T follicular helper cell (primary cell): ENCODE measurements at places on chromosomes 2 and 18.

DNA sequence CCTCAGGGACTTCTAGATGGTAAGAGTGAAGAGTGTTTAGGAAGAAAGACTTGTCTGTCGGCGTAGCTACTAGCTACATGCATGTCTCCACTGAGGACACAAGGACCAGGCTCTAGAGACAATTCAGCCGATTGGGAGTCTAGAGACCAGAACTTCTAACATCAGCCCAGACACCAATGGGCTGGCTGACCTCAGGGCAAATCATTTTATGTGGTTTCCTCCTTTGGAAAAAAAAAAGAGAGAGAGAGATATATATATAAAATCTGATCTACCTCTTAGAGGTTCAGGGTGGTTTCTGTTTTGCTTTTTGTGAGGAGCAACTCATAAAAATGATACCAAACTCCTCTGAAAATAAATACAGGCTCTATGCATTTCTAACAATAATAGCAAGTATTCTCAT, 212.8 kb downstream of the BCL2 start:
- DNase-seq = no peak

DNA sequence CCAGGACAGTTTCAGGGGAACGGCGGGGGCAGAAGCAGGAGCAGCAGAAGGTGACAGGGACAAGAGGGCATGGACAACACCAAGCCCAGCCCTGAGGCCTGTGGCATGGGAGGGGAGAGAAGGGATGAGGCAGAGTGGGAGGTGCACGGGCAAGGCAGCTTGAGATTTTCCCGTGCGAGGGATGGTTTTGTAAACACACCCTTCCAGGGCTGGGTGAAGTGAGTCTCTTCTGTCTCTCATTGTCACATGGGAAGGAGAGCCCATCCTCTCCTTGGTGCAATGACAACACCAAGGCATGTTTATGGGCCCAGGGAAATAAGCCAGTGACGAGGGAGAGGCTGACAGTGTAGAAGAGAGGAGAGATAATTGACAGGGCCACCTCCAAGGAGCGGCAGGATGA, 69.6 kb upstream of the RIOK3 start:
- DNase-seq = no peak

- no peak for DNase-seq
Measured at GRCh38 chr2:200616656-200617055, 30.8 kb downstream of the AOX1 start.

DNA sequence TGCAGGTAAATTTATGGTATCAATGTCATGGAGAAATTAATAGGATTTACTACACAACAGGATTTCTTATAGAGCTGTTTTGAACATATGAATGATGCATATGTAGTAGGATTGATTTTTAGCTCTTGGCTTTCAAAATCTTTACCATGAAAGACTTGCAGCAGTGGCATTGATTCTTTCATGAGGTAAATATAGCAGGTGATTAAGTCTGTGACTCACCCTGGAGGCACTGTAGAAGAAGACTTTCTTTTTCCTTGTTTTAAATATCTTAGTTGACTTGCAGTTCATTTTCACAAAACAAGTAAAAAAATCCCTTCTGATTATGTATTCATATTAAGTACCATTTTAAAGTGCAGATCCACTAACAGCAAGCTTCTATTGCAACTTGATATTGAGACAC, 463.0 kb downstream of the FBXO15 start:
- DNase-seq = no peak

DNA sequence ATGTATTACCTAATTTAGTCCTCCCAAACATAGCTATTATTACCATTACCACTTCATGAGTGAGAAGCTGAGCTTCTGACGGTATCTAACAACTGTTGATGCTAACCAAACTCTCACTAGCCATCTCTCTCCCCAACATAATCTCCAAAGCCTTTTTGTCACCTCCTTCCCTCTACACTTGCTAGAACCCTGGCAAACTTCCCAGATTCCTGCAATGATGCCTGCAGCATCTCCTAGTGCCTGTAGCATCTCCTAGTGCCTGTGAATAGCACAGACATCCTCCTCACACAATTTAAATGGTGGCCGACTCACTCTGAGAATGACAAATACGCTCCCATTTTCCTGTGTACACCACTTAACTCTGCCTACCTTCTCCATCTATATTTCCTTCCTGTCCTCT, 126.7 kb downstream of the STK39 start:
- no peak for DNase-seq

- DNase-seq = no peak
Measured at GRCh38 chr2:9737053-9737875, 106.0 kb upstream of the TAF1B start.

DNA sequence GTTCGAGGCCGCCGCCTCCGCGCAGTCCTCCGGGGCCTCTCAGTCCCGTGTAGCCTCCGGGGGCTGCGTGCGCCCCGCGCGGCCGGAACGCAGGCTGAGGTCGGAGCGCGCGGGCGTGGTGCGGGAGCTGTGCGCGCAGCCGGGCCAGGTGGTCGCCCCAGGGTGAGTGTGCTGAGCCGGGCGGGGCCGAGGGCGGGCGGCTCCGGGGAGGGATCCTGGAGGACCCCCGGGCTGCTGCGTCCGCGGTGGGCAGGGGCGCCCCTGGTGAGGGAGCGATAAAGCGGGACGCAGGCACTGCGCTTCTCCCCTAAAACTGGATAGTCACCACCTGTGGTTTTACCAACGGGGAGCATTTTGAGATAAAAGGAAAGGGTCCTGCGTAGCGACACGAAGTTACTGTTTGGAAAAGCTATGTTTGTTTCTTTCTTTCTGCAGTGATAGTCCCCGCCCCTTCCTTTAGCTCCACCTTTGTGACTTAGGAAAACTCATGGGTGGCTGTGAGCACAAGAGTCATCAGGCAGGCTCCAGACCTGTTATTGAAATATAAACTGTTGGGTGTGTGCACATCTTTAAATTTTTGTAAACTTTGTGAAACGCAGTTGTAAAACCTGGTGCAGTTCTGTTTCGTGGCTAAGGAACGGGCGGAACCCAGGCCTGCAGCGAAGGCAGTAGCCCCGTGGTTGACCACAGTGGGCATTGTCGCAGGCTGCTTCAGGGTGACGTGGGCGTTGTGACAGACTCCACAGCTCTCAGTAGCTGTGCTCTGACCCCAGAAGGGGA, 687 bp downstream of the CTDP1 start:
- peak; percentile 29 for DNase-seq
